NCI-H1436 treated with DMSO at 0.1 percent for 48 hours (cell line): ENCODE measurements at places on chromosomes 13 and 19.
A peak's percentile ranks its signal among the peaks of the same experiment; 100 is the strongest.

GRCh38 chr19:13850910-13851733 lies 25.8 kb upstream of the NANOS3 start:
- DNase-seq, result no peak

- DNase-seq, result no peak
Measured at GRCh38 chr19:6071875-6072274, 38.4 kb downstream of the RFX2 start.

GRCh38 chr13:93409816-93410215 lies 183.2 kb downstream of the GPC6 start:
- no peak for DNase-seq

- DNase-seq, result no peak
Measured at GRCh38 chr13:64675255-64675892, 2554.8 kb downstream of the PCDH9 start.

GRCh38 chr19:17125728-17126677 lies 50.4 kb downstream of the MYO9B start:
- no peak for DNase-seq

GRCh38 chr19:8075158-8076074 lies 22.9 kb downstream of the CCL25 start:
- no peak for DNase-seq

- no peak for DNase-seq
Measured at GRCh38 chr13:46662690-46663089, 109.7 kb downstream of the LRCH1 start.

- DNase-seq, result no peak
Measured at GRCh38 chr13:84481958-84482357, 599.7 kb upstream of the SLITRK1 start.

- peak; percentile 62 for DNase-seq
Measured at GRCh38 chr19:51904331-51905165, at the start of gene ZNF649. Gene ZNF649 (minus strand): TSS chr19:51905017. CDS start chr19:51900107, 4,910 bp downstream.

GRCh38 chr13:27264181-27264580 lies 6.4 kb upstream of the RASL11A start:
- no peak for DNase-seq

DNA sequence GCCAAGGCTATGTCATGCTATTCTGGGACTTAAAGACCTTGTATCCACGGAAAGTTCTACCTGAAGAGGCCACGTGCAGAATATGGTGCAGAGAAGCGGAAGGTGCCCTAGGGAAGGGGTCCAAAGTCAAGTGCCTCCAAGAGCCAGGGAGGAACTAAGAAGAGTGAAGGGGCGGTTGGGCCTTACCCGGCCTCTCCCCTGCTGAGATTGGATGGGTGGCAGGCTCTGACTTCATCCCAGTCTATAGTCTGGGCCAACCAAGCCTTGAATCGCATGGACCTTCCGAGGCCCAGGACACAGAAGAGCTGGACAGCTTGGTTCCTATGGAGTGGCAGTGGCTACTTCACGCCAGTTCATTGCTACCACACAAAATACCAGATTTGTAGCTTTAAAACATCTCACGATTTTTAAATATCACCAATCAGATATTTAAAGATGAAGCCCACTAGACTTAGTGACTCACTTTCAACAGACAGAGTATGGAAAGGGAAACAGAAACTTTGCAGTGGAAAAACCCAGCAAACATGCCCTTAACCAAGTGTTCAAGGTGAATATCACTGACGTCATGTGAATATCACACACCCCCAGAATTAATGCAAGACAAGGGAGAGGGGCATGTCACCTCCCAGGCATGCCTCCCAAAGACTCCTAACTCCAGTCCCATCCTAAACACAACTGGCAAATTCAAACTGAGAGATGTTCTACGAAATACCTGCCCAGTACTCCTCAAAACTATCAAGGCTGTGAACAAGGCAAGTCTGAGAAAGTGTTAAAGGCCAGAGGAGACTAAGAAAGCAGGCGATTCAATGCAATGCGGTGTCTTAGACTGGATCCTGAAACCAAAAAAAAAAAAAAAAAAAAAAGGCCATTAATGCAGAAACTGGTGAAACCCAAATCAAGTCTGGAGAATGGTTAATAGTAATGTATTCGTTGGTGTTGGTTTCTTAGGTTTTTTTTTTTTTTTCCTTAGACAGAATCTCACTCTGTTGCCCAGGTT lies 10.2 kb downstream of the C19orf12 start:
- DNase-seq, result no peak

DNA sequence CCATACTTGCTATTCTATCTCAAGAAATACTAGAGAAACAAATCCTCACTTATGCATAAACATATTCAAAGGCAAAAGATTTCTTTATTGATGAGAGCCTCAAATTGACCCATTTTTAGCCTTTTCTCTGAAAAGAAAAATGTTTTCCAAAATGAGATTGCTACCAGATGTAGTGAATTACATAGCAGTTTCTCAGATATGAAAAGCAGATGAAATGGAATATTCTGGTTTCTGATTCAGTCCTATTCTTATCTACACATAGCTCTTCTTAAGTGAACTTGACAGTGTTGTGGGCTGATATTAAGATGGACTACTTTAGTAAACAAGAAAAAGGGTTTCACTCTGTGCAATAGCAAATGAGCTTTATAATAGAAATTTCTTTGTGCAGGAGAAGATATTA lies 183.5 kb downstream of the DNAJC15 start:
- DNase-seq, result no peak

GRCh38 chr13:39501702-39502324 lies 101.2 kb downstream of the LHFPL6 start:
- DNase-seq, result no peak

GRCh38 chr19:54952591-54953344 lies 5.4 kb upstream of the NLRP7 start:
- DNase-seq, result no peak
